Fibroblast of pulmonary artery (primary cell): ENCODE measurements at places on chromosomes 5 and 9.

- DNase-seq: no peak
Measured at GRCh38 chr9:73121375-73121935, 30.2 kb upstream of the ANXA1 start.

DNA sequence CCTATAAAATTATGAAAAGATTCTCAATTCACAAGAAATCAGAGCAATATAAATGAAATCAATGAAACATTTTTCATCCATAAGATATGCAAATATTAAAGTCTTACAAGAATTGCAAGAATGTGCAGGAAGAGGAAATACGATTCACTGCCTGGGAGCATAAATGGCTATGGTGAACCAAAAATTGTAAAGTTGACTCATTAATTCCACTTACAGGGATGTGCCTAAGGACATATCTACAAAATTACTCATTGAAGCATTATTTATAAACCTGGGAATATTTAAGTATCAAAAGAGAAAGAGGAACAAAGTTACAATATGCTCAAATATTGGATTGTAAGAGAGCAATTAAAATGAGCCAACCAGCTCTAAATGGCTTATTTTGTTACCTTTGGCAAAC, 6.9 kb upstream of the NIPSNAP3A start:
- peak; percentile 66 for DNase-seq

DNA sequence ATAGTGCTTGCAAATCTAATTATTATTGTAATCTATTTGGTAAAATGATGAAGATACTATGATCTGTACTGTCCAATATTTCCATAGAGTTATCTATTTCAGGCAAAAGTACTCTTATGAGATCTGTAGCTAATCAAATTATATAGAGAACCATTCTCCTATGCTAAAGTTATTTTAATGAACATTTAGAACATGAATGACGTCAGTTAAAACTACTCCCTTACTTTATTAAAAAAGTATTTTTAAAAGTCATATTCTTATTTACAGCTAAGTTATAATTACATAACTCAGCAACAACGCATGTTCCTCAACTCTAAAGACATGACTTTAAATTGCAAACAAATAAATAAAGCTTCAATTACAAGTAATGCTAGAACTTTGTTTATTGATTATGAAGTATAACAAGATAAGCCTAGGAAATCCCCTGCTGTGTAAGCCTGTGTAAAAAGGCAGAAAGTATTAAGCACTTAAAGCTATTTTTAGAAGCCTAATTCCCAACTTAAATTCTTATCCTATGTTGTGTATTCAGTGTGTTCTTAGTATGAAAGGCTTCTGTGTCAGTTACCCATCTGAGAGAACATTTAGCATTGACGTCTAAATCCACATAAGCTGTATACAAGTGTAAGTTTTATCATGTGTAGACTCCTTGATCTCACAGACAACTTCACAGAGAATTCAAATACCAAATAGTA, 285.7 kb downstream of the HCN1 start:
- no peak for DNase-seq

DNA sequence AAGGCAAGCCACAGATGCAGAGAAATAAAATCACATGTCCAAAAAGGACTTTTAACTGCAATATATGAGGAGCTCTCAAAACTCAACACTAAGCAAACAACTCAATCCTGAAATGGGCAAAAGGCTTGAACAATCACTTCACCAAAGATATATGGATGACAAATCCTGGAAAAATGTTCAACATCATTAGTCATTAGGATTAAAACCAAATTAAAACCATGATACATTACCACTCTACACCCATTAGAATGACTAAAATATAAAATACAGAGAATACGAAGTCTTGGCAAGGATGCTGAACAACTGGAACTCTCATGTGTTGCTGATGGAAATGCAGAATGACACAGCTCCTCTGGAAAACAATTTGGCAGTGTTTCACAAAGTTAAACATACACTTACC, 277.4 kb downstream of the TLE1 start:
- no peak for DNase-seq

DNA sequence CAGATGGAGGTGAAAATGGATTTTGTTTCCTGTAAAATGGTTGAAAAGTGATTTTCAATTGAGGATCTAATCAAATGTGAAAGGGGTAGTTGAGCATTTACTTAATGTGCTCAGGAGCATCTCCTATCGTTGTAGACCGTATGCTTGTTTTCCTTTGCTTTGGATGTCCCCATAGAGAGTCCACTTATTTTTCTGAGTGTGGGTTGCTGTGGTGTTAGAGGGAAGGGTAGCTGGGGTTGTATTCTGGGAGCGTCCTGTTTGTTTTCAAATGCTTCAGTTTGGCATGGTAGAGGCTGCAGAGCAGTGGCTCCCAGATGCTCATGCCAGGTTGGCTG, 154.1 kb downstream of the MAT2B start:
- no peak for DNase-seq

DNA sequence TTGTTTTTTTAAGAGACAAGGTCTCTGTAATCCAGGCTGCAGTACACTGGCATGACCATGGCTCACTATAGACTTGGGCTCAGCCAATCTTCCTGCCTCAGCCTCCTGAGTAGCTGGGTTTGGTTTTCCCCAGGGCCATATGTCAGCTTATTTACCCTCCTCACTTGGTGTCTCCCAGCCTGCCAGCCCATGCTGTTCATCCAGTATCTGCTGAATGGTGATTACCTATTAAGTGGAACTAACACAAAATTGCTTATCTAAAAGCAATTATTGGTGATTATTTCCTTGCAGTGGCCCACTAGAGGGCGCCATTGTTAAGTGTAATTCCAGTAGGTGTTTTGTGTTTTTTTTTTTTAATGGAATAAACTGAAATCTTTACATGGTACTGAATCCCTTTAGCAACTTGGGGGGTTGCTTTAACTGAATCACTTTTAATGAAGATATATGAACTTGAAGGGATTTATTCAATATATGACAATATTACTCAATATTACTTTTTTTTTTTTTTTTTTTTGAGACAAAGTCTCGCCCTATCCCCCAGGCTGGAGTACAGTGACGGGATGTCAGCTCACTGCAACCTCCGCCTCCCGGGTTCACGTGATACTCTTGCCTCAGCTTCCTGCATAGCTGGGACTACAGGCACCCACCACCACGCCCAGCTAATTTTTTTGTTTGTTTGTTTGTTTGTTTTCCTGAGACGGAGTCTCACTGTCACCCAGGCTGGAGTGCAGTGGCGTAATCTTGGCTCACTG, 13.8 kb downstream of the EXOSC2 start:
- peak; percentile 81 for DNase-seq

GRCh38 chr5:7181841-7182240, 214.1 kb upstream of the ADCY2 start:
- no peak for DNase-seq

DNA sequence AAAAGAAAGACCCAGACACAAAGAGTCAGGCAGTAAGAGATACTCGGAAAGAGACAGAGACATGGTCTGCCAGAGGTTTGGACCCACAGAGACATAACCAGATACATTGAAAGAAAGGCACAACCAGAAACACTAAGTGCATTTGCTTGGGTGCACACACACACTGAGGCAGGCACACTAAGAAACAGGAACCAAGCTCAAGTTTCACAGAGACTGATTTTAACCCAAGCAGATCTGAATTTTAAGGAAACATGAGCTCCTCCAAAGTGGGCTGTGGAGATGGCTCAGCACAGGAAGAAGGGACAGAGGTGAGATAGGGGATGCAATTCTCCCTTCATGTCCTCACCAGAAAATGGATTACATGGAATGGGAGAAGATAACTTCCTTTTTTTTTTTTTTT, 9.5 kb downstream of the AQP3 start:
- no peak for DNase-seq

DNA sequence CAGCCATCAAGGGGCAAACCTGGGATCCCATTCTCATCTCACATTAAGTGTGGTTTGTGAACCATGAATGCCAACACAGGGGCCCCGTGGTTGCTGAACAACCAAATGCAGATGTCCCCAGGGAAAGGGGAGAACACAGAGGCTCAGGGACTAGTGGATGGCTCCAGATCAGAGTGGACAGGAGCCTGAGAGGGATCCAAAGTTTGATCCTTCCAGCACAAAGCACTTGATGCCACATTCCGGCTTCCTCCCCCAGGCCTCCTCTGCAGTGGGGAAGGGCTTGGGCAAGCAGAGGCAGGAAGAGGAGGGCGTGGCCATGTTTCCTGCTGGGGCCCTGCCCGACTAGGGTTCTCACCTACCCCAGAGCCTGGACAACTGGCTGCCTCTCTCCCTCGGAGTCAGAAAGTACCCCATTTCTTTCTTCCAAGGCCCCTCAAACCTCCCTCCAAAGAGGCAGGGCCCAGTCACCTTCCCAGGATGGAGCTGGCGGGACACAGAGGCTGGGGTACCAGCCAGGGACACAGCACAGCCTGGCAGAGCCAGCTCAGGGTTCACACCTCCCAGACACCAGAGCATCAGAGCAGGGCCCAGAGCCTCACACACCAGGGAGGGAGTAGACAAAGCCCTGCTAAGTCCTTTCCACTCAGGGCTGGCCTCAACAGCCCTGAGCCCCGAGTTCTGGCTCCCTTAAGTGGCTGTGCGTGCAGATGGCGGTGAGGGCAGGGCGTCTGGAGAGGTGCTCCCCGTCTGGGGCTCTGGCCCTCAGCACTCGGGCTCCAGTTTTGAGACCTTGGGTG, 4.3 kb upstream of the RNF44 start:
- DNase-seq: peak; percentile 64

DNA sequence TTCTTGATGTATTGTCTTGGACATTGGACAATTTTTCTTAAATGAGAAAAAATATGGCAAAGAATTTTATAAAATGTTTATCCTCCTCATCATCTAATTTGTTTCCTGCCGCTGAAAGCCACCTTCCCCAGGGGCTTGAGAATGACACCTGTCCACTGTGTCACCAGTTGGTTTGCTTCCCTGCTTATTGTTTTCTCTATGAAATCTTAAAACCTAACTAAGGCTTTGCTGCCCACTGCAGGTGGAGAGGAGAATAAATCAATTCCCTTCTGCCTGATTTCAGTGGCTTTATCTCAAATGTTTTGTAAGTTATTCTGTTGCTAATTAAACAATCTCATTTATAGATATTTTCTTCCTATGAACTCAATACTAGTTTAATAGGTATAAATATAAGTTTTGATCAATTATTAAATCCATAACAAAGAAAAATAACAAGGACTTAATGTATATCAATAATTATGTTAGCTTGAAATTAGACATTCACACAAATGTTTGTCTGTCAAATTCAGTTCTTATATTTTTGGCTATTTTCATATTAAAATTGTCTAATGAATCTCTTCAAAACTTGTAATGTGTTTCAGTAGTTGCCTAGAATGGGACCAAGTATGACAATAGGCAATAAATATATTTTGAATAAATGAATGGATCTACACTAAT, 822.5 kb downstream of the PTPRD start:
- peak; percentile 17 for DNase-seq

GRCh38 chr5:135944967-135945560, 9.7 kb downstream of the LECT2 start:
- peak; percentile 93 for DNase-seq
